Activated CD4-positive, alpha-beta T cell treated with anti-CD3 and anti-CD28 coated beads, Interleukin-2, amount 10 ng/mL, durations not matched to agents 7 days and 5 days (primary cell): ENCODE measurements at places on chromosomes 7 and 10. TPM values are rescaled to one million over a fixed set of nuclear protein-coding genes. Genes with fewer than 3 reads are reported as not detected.

The IDI2 gene
- total RNA-seq: not detected

The GIMAP5 gene
- 149 TPM for total RNA-seq

The KIFBP gene
- 15.1 TPM for total RNA-seq

The TAC1 gene
- not detected for total RNA-seq

The ENTPD1 gene
- total RNA-seq: 0.27 TPM

The SLC13A1 gene
- not detected for total RNA-seq

DNA sequence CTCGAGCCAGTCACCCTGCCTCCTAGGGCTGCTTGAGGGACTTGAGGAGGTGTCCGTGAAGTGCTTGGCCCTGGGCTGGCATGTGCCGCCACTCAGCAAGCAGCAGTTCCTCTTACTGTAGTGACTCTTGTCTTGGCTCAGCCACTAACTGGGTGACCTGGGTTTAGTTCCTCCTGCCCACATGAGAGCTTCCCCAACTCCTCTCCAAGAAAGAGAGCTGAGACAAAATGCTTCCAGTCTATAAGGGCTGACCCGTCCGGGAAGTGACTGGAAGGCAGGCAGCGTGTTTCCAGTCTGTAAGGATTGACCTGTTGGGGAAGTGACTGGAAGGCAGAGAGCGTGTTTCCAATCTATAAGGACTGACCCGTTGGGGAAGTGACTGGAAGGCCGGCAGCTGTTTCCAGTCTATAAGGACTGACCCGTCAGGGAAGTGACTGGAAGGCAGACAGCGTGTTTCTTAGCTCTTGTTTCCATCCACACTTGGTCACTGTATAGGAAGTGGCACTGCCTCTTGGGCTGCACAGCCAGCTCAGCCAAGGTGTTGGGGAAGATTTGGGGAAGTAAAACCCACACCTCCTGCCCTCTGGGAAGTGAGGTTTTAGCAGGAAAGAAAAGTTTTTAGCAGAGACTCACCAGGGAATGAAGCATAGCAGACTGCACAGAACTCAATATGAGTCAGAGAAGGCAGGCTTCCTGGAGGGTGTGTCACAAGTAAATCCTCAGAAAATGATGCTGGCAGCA lies 53.3 kb upstream of the PPIF start:
- no peaks in the 10 kb centered on the region for H3K27me3 ChIP-seq
- peaks cover 29% of the 10 kb centered on the region for H3K4me1 ChIP-seq
- DNase-seq: no peak
- H3K36me3 ChIP-seq: peaks cover 18% of the 10 kb centered on the region

DNA sequence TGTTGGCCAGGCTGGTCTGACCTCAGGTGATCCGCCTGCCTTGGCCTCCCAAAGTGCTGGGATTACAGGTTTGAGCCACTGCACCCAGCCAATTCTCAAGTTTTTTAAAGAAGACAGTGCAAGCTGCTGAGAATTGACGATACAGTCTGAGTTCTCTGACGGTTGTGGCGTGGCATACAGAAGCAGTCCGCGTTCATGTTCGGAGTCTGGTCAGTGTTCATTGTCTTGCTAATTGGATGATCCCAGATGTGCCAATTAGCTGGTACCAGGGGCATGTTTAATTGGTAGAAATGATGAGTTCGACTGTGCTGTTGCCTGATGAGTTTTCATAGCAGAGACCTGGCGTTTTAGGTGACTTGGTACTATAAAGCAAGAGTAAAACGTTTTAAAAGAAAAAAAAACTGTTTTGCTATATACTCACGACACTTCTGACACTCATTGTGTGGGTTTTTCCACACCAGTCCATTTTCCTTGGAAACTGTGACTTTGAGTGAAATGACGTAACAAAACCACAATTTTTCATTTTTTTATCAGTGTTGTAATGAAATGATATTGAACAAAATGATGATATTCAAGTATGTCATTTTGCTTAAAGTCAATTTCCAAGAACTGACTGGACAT lies 32.3 kb downstream of the CAMK1D start:
- no peaks in the 10 kb centered on the region for H3K27me3 ChIP-seq
- H3K4me1 ChIP-seq: no peaks in the 10 kb centered on the region
- no peak overlapping the region for H3K27ac ChIP-seq
- peaks cover 4% of the 10 kb centered on the region for H3K36me3 ChIP-seq
- no peak overlapping the region for H3K4me3 ChIP-seq

GRCh38 chr10:58776568-58777318 lies 264.1 kb downstream of the BICC1 start:
- no peak overlapping the region for H3K4me3 ChIP-seq
- no peak for DNase-seq
- H3K4me1 ChIP-seq: no peaks in the 10 kb centered on the region
- H3K27me3 ChIP-seq: no peaks in the 10 kb centered on the region
- no peaks in the 10 kb centered on the region for H3K36me3 ChIP-seq

DNA sequence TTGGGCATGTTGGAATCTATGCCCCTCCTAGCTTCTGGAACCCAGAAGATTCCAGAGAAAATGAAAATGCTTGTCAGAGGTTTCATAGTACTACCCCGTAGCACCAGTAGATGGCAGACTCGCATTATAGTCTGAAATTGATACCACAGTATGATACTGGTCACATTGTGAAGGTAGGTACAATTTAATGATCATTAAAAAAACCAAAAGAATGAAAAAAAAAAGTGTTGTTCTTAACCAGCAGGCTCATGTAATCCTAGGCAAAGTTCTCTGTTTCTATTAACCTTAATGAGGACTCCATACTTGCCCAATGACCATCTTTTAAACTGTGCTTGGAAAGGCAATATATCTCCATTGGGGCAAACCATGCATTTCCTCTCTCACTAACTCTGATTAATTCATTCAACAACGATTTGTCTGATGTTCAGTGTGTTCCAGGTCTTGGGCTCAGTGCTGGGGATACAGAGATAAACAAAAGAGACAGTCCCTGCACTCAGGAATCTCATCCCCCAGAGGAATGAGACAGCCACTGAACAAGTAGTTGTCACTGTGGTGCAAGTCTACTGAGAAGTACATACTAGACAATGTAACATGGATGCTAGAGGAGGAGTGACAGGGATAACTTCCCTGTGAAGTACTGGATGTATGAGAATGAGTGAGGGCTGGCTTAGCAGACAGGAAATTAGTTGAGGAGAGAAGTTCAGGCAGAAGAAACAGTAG lies 223.5 kb upstream of the PHYHIPL start:
- H3K36me3 ChIP-seq: no peaks in the 10 kb centered on the region
- DNase-seq: peak; percentile 13
- H3K27ac ChIP-seq: no peak overlapping the region
- H3K4me1 ChIP-seq: no peaks in the 10 kb centered on the region
- H3K27me3 ChIP-seq: no peaks in the 10 kb centered on the region
- no peak overlapping the region for H3K4me3 ChIP-seq

DNA sequence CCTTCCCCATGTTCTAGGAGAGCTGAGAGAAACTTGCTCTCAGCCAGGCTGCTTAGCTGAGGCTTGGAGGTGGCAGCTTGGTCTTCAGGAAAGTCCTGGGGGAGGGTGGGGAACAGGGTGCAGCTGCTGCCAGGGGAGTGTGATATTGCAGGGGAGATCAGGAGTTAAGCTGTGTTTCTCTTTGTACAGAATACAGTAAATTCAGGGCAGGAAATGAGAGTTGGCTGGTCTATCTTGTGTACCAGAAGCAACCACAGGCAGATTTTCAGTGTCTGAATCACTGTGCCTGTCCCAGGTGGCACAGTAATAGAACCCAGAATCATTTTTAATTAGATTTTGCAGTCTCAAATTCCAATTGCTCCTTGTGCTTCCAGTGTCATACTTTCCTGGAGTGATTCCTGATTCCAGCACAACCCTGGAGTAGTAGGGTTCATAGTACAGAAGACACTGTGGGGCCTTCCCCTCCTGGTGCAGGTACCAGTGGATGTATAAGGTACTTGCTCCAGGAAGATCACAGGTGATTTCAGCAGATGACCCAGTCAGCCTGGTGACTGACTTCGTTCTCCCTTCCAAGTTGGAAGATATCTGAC lies 94.0 kb upstream of the TARP start:
- peaks cover 77% of the 10 kb centered on the region for H3K4me1 ChIP-seq
- peaks cover 26% of the 10 kb centered on the region for H3K36me3 ChIP-seq
- DNase-seq: peak; percentile 42
- no peaks in the 10 kb centered on the region for H3K27me3 ChIP-seq

DNA sequence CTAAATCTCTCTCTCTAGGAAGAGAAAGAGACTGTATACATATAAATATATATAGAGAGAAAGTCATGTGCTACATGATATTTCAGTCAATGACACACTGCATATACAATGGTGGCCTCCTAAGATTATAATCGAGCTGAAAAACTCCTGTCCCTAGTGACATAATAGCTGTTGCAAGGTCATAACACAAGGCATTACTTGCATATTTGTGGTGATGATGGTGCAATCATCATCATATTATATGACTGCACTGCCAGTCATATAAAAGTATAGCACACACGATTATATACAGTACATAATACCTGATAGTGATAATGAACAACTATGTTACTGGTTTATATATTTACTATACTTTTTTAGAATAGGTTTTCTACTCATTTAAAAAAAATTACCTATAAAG lies 316.7 kb downstream of the FGFR2 start:
- no peak overlapping the region for H3K4me3 ChIP-seq
- H3K4me1 ChIP-seq: no peaks in the 10 kb centered on the region
- no peak overlapping the region for H3K27ac ChIP-seq
- no peak for DNase-seq
- H3K36me3 ChIP-seq: no peaks in the 10 kb centered on the region

- H3K36me3 ChIP-seq: no peaks in the 10 kb centered on the region
- H3K27ac ChIP-seq: no peak overlapping the region
- no peak overlapping the region for H3K4me3 ChIP-seq
- H3K4me1 ChIP-seq: no peaks in the 10 kb centered on the region
- H3K27me3 ChIP-seq: peaks cover 2% of the 10 kb centered on the region
These were observed 107.7 kb downstream of the C10orf105 start for GRCh38 chr10:71611709-71612422.

DNA sequence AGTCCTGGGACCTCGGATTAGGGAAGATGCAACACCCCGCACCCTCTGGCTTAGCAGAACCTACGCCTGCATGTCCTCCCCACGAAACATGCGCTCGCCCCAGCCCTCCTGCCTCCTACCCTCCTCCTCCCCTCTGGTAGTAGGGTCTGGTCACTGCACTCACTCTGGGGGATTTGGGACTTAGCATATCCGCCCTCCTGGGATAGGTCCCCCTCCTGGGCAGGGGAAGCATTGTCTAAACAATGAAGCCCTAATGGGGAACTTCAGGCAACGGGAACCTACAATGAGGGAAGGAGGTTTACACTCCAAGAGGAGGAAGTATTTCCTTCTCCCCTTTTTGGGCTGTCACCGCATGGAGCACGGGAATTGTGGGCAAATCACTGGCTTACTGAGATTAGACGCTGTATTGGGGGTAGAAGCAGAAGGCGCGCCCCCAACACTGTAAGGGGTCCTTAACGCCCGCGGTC lies 892 bp downstream of the CRHR2 start:
- DNase-seq: no peak
- H3K36me3 ChIP-seq: no peaks in the 10 kb centered on the region
- H3K27me3 ChIP-seq: peaks cover 71% of the 10 kb centered on the region
- peaks cover 8% of the 10 kb centered on the region for H3K4me1 ChIP-seq
- H3K4me3 ChIP-seq: peak overlapping the region; percentile 5
